ENCODE measurements at places on chromosomes 7 and 10.
A peak's percentile ranks its signal among the peaks of the same experiment; 100 is the strongest.

DNA sequence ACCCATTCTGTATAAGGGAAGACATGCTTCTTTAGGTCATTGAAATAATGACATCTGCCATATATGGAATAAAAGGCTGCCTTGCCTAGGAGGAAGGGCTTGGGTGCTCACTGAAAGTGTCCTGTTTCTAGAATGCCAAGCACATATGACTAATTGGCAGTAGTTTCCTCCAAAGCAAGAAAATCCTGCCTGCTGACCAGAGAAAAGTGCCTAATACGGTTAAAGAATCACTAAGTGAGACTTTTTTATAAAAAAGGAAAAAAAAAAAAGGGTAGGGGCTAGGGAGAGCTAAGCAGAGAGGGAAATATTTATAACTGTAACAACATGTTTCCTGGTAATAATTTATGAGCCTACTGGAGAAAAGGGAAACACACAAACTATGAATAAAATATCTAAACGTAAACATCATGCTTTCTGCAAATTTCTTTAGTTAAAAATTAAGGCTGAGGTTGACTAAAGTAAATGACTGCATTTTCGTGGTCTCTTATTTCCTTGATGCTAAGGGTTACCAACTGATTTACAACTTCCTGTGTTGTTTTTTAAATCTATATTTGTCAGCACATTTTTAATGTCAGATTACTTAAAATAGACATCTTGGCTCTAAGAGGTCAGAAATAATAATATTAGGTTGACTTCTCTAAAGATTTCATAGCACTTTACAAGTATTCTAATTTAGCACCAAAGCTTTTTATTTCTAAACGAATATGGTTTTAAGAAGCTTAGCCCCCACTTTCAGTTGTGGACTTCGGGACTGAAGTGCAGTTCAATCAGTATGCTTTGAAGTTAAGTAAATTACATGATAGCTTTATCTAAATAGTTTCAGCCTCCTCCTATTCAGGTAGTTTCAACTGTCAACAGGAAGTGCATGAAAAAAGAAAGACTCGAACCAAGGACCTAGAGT is 89.6 kb downstream of the CABCOCO1 start:
- DNase-seq: no peak

DNA sequence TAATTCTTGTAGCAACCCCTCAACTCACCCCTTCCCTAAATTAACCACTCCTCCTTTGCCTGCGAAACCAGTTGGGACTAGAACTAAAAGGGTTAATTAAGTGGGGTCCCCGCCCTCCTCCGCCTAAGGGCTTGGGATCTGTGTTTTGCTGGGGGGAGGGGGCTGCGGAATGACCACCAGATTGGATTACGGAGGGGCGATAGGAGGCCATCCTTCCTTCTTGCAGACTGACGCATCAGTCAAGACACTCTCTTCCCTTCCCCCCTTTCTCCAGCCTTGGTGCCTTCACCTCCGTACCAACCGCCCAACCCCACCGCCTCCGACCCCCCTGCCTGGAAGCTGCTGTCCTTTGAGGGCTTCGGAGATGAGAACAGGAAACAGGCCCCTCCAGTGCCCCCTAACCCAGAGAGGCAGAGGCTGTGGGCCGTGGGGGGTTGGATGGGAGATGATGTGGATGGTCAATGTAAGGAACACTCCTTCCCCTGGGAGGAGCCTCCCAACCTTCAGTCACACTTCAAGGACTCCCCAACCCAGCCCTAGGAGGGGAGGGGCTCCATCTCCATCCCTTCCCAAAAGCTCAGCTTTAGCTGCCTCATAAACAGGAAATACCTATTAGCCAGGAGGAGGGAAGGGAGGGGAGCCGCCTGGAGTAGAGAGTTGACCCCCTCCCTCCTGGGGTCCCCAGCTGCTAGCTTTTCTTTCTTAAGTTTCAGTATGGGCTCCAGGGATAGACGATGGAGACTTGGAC is 997 bp upstream of the LDB1 start:
- peak; percentile 22 for DNase-seq

DNA sequence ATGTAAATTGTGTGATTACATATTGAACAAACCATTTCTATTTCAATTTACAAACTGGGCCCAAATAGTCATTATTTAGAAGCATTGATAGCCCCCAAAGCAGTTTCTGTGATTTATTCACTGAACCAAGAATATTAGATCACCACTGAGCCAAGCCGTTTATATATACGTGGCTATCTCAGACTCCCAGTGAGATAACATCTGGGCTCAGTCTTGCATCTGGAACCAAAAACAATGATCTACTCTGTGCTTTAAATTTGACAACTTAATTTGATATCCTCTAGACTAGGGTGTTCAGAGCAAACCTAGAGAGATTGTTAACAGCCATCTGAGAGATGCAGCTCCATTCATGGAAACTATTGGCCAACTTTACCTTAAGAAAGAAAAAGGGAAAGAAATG is 41.4 kb upstream of the BTBD16 start:
- DNase-seq: no peak

DNA sequence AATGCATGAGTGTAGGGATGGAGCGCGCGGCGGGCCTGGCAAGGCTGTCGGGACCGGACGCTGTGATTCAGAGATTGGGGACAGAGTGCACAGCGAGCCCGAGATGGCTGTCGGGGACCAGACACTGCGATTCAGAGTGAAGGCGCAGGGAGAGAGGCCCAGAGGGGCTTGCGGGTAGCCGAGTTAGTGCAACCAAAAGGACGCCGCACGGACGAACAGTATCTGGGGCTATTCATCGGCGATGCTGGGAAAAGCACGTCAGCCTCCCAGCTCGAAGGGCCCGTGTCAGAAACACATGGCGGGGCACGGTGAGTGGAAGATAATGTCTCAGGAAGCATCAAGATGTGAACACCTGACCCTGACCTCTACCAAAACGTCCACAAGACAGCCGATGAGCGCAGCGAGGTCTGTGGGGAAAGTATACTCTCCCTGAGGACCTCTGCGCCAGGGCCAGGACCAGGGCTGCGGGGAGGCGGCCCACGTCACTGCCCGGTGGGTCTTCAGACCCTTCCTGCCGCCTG is 215.8 kb downstream of the ZMYND11 start:
- DNase-seq: no peak

- DNase-seq: no peak
Observed at GRCh38 chr7:26787701-26788100, 76.7 kb downstream of the SKAP2 start.

- no peak for DNase-seq
Observed at GRCh38 chr7:52909131-52909530, 126.3 kb upstream of the POM121L12 start.

DNA sequence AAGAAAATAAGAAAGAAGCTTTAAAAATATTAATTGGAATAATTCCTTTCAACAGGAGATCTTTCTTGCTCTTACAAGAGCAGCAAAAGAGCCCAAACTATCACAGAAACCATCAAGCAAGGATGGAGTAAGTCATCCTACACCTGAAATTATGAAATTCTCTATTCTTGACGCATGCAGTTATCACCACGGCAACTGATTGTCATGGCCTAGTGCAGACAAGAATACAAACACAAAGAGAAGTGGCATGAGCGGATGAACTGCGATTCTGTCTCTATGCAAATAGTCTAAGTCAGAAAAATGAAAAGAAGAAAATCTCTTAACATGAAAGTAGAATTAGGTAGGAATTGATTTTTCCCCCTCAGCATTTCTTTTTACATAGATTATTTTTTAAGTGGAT is 54.8 kb upstream of the SLC35B4 start:
- no peak for DNase-seq

GRCh38 chr7:92635538-92635937 is 45.3 kb upstream of the FAM133B start:
- no peak for DNase-seq

DNA sequence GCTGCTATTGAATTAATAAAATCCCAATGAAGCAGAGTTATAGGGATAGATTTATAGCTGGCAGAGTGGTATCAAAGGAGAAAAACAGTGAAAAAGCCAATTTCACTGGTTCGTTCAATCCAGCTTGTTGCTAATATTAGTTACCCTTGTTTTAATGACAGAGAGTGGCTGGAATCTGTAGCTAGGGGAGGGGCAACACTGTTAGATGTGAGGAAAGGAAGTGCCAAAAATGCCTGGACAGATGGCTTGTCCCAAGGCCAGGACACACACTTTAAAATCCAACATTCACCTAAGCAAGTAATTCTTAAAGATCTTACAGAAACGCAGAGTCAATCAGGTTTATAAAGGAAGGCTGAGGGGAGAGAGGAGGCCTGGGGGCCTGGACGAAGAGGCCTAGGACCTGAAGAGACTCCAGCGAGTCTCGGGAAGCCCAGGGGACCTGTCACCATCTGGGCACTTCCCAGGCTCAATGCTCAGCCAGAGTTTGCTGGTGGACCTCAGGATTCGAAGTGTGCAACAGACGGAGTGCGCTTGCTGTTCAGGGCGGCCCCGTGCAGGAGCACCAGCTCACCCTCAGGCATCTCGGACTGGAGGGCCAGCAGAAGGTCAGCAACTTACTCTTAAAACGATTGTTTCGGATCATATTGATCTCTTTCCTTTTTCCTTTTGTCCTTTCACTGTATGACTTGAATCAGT is 36.7 kb downstream of the TMEM248 start:
- no peak for DNase-seq

GRCh38 chr10:101054351-101054750 is 7.4 kb upstream of the KAZALD1 start:
- no peak for DNase-seq

- DNase-seq: no peak
Observed at GRCh38 chr7:126426652-126427051, 826.1 kb downstream of the GRM8 start.

- DNase-seq: no peak
Observed at GRCh38 chr10:73627300-73627699, 14.0 kb downstream of the MYOZ1 start.

- DNase-seq: no peak
Observed at GRCh38 chr7:568031-568951, 48.6 kb upstream of the PDGFA start.

GRCh38 chr10:130557181-130557845 is 421.1 kb downstream of the GLRX3 start:
- no peak for DNase-seq

DNA sequence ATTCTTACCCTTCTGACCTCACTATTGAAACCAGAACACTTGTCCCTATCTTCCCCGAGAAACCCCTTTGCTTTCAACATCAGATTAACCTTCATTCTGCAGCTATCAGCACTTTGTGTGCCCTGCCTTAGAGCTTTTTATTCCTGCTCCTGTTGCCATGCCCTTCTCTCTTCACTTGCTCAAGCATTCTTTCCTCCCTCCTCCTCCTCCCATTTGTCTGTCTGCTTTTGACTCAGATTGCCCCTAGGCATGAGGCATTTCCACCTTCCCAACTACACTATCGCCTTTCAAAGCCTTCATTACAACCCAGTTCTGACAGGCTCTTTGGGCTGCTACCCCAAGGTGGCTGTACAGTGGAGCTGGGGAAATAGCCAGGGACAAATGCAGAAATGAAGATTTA is 143.3 kb downstream of the SLC25A13 start:
- no peak for DNase-seq

GRCh38 chr7:87448388-87448787 is 27.1 kb downstream of the ABCB4 start:
- DNase-seq: no peak

- DNase-seq: peak; percentile 42
Observed at GRCh38 chr10:23439961-23440889, 1.4 kb downstream of the OTUD1 start.

DNA sequence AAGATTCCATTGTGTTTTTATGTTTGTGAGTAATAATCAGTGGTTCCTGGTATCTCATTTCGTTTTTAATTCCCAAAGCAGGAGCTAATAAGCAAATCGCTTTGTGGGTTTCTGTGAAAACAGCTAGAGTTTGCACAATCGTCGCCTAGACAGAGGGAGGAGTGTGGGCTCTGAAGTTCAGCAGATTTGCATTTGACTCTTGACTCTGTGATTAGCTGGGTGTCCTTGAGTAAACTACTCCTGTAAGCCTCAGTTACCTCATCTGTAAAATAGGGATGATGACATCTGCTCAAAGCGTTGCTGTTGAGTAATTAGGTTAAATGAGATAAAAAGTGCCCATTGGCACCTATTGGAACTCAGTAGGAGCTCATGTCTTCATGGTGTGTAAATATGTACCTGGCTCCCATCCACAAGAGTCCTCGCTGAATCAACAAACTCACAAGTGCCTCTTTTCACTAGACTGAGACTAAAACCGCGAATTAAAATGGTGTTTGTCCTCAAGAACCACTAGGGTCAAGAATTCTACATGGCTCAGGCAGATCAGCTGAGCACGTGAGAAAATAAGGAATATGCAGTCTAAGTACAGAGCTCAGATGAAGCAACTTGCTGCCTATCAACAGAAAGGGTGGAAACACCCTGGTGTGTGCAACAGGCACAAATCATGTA is 385.8 kb upstream of the C7orf33 start:
- no peak for DNase-seq

DNA sequence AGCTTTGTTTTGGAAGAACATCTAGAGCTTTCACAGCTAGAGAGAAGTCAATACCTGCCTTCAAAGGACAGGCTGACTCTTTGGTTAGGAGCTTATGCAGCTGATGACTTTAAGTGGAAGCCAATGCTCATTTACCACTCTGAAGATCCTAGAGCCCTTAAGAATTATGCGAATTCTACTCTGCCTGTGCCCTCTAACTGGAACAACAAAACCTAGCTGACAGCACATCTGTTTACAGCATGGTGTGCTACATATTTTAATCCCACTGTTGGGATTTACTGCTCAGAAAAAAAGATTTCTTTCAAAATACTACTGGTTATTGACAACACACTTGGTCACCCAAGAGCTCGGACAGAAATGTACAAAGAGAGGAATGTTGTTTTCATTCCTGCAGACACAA is 57.3 kb downstream of the PALS2 start:
- no peak for DNase-seq

DNA sequence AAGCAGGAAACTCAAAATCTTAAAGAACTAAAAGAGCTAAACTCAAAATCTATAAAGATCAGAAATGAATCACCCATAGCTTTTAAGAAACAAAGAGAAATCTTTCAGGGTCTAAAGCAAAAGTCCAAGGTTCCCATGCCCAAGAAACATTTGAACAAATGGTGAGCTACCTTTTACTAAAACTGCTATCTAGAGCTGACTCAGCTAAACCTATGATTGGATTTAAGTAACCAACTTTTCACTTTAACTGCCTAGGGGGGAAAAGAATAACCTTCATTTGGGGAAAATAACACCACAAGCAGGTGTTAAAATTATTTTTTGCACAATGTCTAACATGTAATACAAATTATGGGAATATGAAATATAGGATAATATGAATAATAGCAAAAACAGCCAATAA is 328.4 kb downstream of the PHF14 start:
- no peak for DNase-seq

DNA sequence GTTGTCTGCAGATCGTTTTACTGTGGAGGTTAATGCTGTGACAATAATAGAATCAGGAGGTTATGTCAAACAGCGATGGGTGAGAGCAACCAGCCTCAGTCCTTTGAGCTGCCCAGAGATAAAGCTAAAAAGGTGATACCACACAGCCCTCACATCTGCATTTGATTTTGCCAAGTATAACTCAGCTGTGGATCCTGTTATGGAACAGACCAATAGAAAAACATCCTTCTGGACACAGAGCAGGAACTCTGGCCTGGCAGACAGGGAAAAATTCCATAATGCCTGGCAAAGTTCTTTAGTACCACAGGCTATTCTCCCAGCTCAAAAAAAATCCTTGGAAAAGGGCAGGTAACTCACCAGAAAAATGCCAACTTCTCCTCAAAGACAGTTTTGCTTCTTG is 87.1 kb upstream of the PDLIM1 start:
- DNase-seq: no peak

- DNase-seq: no peak
Observed at GRCh38 chr10:117221156-117221711, 19.7 kb upstream of the SLC18A2 start.
